Endothelial cell of umbilical vein (primary cell): ENCODE measurements at places on chromosomes 3 and 15.
A peak's percentile ranks its signal among the peaks of the same experiment; 100 is the strongest.

DNA sequence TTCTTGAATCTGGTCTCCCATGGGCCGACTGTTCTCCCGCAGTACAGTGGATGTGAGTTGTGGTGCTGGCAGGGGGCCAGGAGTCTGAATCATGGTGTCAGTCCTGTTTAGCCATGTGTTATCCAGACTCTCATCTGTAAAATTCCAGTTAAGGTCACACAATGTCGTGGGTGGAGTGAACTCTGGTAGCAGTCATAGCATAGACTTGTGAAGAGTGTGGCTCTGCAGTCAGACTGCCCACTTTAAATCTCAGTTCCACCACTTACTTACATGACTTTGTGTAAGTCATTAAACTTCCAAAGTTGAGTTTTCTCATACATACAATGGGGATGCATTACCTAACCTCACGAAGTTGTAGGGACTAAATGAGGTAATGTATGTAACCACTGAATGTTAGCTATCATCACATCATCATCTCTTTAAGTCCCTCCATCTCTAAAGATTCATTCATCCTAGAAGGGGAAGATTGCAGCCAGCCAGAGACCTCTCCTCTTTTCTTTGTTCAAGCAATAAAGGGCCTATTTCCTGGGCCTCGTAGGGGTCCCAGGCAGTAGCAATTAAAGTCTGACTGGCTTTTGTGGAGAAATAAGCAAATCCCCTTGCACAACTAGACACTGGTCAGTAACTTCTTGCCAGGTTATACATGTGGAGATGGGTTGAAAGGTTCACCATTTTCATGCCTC is 93.9 kb downstream of the PCCB start:
- DNase-seq, result peak; percentile 91

DNA sequence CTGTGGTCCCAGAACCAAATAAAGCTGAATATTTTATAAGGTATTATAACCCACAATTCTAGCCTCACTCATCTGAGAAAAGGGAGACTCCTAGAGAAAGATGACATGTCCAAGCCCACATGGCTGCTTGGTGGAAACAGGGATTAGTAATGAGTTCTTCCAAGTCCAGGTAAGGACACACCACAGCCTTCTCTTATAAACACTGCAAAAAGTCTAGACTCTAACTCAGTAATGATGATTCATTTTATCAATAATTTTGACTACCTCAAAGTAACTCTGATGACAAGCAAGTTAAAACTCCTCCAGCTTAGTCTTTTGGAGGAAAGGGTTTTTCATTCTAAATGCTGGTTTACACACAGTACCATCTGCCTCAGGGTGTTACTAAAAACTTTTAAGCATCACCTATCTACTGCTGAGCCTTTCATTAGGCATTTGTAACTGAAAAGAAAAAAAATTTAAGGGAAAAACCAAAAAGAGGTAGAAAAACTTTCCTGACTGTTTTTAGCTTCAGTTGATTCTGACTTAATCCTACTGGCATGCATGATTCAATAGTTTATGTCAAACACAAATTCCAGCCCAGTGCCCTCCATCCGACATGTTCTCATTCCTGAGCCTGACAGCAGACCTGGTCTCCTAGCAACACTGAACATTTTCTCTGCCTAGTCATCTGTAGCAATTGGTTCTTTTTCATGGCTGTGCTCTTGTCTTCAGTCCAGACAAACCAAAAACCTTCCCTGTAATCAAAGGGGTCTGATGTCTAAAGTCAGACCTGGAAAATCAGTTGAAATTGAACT is 43.9 kb downstream of the P3H2 start:
- peak; percentile 86 for DNase-seq

DNA sequence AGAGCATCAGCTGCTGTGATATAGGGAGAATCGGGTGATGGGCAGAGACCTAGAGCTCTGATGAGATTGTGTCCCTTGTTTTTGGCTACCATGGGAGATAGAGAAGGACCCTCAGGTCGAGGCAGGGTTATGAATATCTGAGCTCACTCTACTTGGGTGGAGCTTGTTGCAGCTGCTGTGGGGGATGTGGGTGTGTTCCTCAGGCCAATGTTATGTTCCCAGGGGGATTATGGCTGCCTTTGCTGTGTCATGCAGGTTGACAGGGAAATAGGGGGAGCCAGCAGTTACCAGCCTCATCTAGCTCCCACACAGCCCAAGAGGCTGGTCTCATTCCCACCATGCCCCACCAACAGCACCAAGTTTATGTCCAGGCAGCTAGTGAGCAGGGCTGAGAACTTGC is 131.5 kb downstream of the TRIM42 start:
- DNase-seq, result no peak

DNA sequence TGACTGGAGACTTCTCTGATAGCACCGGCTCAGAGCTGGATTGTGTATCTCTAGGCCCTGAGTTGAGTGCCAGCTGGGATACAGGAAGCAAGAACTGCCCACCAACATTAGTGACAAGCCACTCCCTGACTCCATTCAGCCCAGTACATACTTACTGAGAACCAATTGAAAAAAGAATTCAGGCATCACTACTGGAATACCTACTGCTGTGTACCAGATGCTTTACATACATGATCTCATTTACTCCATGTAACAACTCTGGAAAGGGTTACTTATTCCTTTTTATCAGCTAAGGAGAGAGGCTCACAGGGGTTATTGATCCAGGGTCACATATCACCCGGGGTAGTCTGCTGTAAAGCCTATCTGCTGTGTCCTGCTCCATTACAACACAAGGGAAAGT is 1.3 kb upstream of the SYN2 start:
- DNase-seq, result no peak

- no peak for DNase-seq
Measured at GRCh38 chr3:95899911-95900310, 914.5 kb upstream of the EPHA6 start.

GRCh38 chr3:30504939-30505338 is 101.5 kb upstream of the TGFBR2 start:
- DNase-seq, result no peak

DNA sequence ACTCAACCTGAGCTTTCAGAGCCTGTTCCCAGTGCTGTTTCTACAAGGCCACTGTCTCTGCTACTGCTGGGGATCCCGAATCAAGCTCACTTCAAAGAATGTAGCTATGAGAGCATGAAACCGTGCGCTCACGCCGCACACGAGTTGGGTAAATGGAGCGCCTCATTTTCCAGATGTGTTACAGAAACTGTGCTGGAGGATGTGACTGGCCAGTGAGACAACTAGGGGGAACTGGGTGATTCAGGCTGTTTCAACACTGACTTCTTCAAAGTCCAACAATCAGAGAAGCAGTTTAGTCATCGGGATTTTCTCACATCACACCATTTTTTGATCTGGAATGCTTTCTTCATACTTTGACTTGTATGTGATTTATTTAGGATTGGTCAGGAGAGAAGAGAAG is 3.5 kb downstream of the ZNF710 start:
- peak; percentile 50 for DNase-seq

DNA sequence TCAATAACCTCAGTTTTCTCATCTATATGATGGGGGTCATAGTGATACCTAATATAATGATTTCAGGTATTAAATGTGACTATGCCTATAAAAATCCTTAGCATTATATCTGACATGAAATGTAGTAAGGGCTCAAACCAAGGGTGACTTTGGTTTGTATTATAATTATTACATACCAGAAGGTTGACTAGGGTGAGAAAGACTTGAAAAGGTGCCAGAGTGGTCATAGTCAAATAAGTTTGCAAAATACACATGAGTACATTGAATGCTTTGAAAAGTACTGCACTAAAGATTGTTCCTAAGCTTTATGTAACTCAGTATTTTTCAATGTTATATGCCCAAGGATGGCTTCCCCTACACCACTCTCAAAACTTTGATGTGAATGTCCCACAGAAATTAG is 297.2 kb downstream of the ARPP21 start:
- DNase-seq, result no peak

- DNase-seq, result no peak
Measured at GRCh38 chr15:38886315-38887163, 321.9 kb upstream of the RASGRP1 start.

- no peak for DNase-seq
Measured at GRCh38 chr3:76321614-76322013, 536.3 kb upstream of the ZNF717 start.

DNA sequence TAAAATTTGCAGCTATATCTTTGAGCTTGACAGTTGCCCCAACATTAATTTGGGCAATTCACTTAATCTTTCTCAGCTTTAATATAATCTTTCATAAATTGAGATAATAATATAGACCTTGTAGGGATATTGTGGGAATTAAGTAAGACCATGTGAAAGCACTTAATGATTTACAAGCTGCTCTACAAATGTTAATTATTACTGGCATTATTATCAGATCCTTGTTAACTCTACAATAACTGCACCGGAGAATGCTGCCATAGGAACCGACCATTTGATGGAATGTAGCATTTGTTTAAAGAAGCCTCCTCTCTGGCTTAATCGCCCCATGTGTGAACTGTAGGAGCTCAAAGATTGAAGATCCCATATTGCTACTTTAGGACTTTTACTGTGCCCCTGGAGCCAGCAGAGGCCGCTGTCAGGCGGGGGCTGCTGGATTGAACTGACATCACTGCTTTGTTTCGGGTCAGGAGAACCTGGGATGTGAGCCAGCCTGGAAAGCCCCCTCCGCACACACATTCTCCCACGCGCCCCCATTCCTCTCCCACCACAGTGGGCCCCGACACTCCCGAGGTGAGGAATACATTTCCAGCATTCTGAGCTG is 154.2 kb upstream of the TNIK start:
- DNase-seq, result peak; percentile 37

GRCh38 chr15:36958606-36959005 is 141.7 kb downstream of the MEIS2 start:
- DNase-seq, result no peak

GRCh38 chr15:27042646-27043045 is 71.7 kb downstream of the GABRG3 start:
- no peak for DNase-seq

- no peak for DNase-seq
Measured at GRCh38 chr15:40364251-40364650, 6.2 kb downstream of the DISP2 start.

DNA sequence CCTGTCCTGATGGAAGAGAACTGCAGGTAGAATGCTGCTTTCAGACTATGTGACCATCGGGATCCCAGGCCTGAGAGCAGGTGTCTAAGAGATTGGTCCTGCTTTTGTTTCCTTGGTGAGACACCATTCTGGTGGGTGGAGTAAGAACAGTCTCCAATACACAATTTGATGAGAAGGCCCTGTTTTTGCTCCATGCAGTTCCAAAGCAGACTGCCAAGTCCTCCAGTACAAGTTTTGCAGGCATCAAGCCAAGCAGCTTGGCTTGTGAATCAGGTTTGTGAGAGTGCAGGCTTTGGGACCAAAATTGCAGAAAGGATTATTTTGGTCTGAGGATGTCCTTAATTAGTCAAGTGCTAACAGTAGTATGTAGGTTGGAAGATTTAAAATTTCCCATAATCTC is 381.6 kb downstream of the FOXP1 start:
- no peak for DNase-seq

GRCh38 chr15:42796955-42797782 is 60.2 kb upstream of the CDAN1 start:
- DNase-seq, result peak; percentile 18

DNA sequence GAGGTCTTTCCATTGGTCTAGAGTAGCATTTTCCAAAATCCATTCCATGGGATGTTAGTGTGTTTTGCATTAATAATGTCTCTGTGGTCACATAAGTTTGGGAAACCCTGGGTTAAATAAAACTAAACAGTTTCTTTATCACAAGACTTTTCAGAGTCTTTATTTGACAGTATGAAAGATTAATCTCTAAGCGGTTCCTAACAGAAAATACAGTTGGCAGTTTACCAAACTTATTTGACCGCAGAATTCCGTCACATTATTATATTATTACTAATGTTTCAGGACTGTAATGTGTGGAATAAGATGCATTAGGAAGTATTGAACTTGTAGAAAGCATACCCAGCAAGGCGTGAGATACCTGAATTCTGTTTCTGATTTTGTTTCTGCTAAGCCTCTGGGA is 71.5 kb upstream of the ADAMTSL3 start:
- DNase-seq, result no peak

DNA sequence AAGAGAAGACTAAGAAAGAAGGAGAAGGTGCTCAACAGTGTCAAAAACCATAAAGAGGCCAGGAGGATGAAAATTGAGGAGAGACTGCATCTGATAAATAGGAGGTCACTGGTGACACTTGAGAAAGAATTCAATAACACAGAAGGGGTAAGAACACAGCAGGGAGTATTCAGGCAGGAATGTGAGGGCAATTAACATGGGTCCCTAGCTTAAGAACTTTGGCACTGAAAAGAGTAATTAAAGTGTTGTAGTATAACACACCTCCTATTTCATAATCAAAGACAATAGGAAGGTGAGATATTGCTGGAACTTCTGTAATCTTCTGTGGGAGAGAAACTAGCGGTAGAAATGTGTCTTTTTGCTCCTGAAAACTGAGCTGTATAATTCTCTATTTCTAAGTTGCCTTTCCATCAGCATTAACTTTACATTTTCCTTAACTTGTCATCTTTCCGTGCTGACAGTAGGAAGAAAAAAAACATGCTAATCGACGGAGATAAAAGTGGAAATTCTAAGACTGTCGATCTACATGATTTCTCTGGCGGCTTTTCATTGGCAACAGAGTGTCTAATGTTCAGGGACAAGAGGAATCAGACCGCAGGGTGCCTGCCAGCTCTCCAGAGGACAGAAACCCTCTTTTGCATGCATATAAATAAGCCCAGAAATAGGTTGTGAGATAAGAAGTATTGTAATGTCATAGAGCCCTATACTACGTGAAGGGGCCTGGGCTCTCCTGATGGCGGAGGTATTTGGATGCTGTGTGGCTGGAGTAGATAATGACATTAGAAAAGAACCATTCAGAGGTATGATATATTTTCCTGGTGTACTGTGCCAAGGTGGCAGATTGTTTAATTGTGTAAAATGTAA is 147.9 kb upstream of the GAP43 start:
- no peak for DNase-seq

GRCh38 chr15:70251246-70251990 is 153.7 kb upstream of the TLE3 start:
- DNase-seq, result no peak

DNA sequence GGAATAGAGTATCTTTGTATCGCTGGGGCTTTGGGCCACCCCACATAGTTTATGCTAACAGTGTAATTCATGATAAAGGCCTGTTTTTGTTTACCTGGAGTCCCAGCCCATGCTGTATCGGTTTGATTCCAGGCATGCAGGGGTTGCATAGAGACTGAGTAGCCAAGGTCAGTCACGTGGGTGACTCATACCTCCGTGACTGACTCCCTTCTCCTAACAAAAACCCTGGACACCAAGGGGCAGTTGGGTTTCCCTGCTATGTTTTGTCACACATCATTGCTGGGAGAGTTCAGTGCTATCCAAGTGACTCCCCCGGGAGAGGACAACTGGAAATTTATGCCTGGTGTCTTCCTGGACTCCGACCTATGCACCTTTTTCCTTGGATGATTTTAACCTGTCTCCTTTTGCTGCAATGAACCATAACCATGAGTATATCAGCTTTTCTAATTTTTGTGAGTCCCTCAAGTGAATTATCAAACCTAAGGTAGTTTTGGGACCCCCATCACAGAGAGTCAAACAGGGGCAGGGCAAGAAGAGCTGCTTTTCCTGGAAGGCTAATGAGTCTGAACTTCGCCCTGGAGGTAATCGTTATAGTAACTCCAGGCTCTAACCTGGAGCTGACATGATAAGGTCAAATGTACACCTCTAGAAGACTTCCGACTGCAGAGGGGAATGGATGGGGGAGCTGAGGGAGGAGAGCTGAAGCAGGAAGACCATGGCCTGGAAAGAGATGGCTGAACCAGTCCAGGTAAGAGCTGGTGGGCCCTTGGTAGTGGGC is 57.0 kb downstream of the SRGAP3 start:
- no peak for DNase-seq
